ENCODE measurements at places on chromosomes 16 and 17. TPM values are rescaled to one million over a fixed set of nuclear protein-coding genes. Genes with fewer than 3 reads are reported as not detected.

Gene DNAI2
- not detected for total RNA-seq

Gene TUBD1
- 7.1 TPM for total RNA-seq

Gene ZSCAN10
- total RNA-seq = not detected

Gene HEXIM1
- total RNA-seq = 37.1 TPM

Gene WNT9B
- total RNA-seq = 20.7 TPM

Gene CASKIN1
- total RNA-seq = 10.1 TPM

Gene CMTM2
- total RNA-seq = not detected

Gene AIPL1
- not detected for total RNA-seq

Gene ORAI3
- 13.6 TPM for total RNA-seq

Gene CDH13
- total RNA-seq = 91.9 TPM

Gene ABCC12
- total RNA-seq = not detected

DNA sequence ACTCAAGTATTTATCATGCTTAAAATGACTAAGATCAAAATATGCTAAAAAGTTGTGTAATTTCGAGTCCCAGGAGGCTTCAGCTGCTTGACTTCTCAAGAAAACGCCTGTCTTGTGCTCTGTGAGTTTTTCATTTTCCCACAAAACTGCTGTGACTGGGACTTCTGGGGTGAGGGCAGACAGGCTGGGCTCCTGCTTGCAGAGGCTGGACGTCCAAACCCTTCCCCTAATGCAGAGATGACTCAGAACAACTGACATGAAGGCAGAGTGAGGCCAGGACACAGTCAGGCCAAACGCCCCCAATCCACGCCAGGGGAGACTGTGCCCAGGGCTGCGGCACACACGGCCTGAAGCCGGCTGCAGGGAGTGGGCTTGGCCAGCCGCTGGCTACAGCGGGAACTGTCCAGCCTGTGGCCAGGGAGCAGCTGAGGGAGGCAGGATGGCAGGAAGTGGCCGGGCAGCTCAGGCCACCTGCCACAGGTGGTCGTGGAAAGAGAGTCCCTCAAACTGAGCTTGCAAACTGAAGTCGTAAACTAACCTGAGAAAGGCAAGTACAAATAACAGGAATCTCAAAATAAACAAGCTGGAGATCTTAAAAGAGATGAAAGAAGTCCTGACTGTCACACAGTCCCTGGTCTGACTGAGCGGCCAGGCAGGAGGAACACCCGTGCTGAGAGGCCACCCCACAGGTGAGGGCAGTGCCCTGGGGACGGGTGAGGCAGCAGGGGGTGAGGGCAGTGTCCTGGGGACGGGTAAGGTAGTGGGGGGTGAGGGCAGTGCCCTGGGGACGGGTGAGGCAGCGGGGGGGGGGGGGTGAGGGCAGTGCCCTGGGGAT lies 21.3 kb upstream of the HEXD start:
- peak; percentile 25 for DNase-seq

- DNase-seq = no peak
Observed at GRCh38 chr17:42484304-42484703, 25.6 kb downstream of the ATP6V0A1 start.

- DNase-seq = no peak
Observed at GRCh38 chr17:27751622-27752490, 48.5 kb downstream of the NOS2 start.

DNA sequence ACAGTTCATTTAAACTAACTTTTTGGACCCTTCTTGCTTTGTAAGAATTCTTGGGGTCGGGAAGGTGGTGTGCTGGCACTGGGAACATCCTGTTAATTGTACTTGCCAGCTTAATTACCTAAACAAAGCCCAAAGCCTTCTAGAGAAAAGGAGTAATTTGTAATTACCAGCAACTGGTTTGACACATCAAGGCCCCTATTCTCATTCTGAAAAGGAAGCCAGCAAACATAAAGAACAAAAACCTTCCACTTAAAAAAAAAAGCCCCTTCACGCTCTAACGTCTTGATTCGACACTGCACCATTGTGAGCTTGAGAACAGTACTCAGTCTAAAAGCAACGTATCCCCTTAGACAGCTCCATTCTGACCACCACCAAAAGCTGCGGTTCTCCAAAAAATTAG lies 74.7 kb upstream of the RPH3AL start:
- DNase-seq = no peak

DNA sequence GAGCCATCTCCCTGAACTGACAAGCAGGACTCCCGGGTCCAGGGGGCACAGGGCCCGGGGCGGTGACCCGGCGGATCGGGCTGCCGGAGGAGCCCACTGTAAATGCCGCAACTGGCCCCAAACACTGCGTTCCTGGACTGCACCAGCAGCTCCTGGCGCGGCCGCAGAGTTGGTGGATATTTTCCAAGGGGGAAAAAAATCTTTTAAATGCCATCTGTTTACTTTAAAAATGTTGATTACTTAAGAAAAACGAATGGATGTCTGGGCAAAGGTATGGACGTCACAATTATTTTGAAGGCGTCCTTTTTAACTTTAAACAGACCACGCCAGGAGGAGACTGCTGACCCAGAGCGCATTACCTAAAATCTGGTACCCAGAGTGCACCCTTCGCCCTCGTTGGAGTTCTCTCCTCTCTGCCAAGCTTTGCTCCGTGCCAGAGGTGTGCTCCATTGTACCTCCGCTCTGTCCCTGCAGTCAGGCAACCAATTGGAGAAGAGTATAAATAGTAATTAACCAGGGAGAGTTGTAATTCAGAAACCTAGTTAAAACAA lies 3.4 kb downstream of the HS3ST3B1 start:
- no peak for DNase-seq

DNA sequence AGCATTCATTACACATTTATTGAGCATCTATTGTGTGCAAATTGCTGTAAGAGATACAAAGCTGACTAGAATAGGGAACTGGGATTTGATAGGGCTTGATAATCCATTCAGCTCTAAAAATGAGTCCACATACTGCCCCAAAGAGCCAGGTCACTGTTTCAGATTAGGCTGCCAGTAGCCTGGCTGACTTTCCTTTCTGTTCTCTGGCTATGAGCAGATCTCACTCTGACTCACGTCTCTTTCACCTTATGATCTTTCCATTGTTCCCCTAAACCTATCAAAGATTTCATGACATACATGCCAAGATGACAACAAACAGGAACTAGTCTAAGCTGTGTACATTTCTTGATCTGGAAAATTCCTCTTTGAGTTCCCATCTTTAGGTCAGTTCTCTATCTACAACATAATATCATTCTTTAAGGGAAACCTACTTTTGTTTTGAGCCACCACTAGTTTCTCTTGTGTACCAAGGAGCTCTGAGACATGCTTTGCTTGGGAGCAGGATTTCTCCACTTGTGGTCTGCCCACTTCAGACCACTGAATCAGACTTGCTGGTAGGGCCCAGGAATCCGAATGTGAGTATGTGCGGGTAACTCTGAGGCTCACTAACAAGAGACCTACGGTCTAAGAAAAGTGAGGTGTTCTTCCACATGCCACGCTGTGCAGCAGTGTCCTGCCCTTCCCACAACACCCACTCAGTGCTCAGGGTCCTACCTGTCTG lies 40.9 kb upstream of the ICAM2 start:
- DNase-seq = no peak

DNA sequence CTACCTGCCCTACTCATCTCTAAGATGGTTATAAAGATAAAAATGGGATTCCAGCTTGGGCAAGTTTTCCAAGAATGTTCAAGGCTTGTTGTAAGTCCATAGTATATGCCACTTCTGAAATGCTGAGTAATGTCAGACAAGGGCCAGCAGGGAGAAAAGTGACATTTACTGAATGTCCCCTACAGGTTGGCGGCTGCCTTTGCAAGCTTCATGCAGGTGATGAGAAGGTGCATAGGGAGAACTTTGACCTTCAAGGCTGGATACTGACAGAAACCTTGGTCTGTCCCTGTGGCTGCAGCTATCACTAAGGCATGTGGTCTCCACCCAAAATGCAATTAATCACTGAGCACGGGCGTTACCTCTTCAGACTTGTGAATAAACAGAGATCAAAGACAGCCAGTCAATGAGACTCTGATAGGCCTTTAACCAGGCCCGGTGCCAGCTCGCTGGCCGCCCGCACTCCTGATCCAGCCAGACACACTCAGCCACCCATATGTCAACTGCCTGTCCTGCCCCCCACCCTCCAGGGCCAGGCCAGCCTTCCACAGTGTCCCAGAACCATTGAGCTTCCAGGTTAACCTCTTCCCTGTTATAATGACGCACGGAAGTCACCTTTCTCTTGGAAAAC lies 26.8 kb upstream of the AXIN2 start:
- peak; percentile 67 for DNase-seq

- peak; percentile 50 for DNase-seq
Observed at GRCh38 chr16:58024486-58025350, 836 bp upstream of the MMP15 start.

DNA sequence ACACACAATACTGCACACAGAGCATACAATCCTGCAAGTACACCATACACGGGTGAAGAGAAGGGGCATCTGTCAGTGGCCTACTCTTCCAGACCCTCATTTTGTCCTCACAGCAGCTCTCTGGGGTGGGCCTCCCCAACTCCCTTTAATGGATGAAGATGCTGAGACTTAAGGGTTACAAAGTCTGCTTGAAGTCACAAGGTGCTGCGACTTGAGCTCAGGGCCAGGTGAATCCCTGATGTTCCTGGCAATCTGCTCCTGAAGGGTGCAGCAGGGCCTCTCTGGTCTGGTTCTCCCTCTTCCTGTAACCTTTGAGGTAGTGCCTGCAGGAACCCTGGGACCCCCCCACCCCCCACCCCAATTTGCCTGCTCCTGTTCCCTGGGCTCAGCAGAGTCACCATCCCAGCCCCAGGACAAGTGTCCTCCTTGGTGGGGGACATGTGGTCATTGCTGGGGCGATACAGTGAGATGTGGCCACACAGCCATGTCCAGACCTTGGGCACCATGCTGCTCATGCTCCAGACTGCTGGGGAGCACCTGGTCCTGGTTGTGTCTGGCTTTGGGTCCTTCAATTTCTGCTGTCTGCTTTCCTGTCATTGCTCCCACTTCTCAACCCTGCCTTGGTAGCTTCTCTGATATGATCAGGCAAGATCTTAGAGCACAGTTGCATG lies 107.5 kb downstream of the METRNL start:
- no peak for DNase-seq

GRCh38 chr17:38557836-38558727 lies 47.7 kb downstream of the SRCIN1 start:
- DNase-seq = peak; percentile 96

DNA sequence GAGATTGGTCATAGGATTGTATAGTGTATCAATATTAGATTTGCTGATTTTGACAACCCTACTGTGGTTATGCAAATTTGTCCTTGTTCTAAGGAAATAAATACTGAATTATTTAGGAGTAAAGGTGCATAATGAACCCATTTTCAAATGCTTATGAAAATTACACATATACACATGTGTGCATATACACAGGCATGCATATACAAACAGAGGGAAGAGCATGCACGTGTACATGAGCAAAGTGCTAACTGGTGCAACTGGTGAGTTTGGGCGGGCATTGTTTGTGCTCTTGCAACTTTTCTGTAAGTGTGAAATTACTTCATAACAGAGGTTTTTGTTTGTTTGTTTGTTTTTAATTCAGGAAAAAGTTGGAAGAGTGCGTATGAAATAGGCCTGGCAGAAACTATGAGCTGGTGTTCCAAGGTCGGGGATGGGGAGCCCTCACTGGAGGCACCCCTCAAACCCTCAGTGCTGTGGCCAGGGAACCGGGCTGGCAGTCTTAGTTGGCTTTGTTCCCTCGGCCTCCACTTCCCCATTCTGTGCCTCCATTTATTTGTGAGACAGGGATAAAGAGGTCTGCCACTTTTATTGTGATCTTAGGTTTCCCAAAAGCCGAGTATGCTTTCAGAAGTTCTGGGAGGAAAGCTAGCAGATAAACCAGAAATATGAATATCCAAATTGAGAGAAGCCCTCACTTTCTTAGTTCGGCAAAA lies 5.8 kb downstream of the DEXI start:
- no peak for DNase-seq

DNA sequence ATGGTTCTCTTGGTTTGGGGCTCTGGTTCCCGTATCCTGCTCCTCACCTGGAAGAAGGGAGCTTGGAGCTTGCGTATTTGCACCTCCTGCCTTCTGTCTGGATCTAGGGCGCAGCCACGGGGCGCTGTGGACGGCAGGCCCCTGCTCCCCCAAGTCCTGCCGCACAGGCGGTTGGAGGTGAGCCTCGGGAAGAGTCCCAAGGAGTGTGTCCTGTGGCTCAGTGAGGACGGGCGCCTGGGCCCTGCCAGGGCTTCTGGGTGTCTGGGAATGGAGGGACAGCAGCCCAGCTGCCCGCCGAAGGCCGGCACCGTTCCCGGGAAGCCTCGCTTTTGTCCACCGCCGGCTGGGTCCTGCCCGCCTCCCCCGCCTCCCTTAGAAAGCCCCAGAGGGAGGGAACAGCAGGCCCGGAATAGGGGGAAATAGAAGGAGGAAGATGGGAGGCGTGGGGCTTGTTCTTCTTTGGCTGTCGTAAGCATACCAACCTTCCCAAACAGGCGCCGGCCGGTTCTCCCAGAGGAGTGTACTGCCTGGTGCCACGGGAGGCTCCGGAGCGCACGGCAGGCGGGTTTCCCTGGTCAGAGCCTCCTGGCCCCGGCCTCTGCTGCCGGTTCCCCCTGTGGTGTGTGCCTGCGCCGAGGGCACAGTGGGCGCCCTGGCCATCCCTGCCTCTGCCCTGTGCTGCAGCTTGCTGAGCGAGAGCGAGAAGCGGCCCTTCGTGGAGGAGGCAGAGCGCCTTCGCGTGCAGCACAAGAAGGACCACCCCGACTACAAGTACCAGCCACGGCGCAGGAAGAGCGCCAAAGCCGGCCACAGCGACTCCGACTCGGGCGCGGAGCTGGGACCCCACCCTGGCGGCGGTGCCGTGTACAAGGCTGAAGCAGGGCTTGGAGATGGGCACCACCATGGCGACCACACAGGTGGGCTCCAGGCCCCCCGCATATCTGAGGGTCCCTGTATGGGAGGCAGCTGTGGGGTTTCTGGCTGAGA lies 1.8 kb downstream of the SOX8 start:
- DNase-seq = peak; percentile 50

GRCh38 chr16:53952215-53953208 lies 248.6 kb downstream of the FTO start:
- no peak for DNase-seq

- no peak for DNase-seq
Observed at GRCh38 chr17:60457148-60457547, 34.9 kb downstream of the CHCT1 start.

GRCh38 chr16:11349599-11350276 lies 4.5 kb downstream of the RMI2 start:
- DNase-seq = peak; percentile 66

DNA sequence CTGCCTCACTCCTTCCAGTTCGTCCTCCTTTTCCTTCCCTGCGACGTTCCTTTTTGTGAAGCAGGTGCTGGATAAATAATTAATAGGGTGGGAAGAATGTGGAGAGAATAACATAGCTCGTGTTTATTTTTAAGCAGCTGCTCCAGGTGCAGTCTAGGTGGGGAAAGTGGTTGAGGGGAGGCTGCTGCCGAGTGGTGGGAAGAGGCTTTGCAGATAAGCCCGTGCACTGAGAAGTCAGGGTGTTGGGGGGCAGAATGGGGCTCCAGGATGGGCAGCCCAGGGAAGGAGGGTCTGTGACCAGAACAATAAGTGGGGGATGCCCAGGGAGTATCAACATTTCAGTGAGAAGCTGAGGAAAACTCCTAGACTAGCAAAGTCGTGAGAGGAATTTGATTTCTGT lies 300.5 kb downstream of the CPPED1 start:
- DNase-seq = no peak

- no peak for DNase-seq
Observed at GRCh38 chr17:19714542-19715411, 1.6 kb downstream of the SLC47A2 start.

GRCh38 chr16:71867939-71868338 lies 16.0 kb downstream of the ZNF821 start:
- DNase-seq = no peak

- peak; percentile 88 for DNase-seq
Observed at GRCh38 chr17:82065638-82066303, at the start of gene DUS1L. Gene DUS1L, minus strand, starts transcription at chr17:82065804. Its CDS starts 745 bp downstream, at chr17:82065059.

GRCh38 chr16:57308041-57308440 lies 23.6 kb upstream of the PLLP start:
- DNase-seq = no peak

- no peak for DNase-seq
Observed at GRCh38 chr16:69861292-69862030, 89.7 kb upstream of the CLEC18A start.
